Stimulated activated CD4-positive, alpha-beta T cell treated with anti-CD3 and anti-CD28 coated beads, TNF-alpha, amount 100 ng/mL, for 48 hours (primary cell): ENCODE measurements at places on chromosomes 2 and 18.

- no peak for DNase-seq
Observed at GRCh38 chr2:236241181-236242056, 22.8 kb downstream of the ASB18 start.

DNA sequence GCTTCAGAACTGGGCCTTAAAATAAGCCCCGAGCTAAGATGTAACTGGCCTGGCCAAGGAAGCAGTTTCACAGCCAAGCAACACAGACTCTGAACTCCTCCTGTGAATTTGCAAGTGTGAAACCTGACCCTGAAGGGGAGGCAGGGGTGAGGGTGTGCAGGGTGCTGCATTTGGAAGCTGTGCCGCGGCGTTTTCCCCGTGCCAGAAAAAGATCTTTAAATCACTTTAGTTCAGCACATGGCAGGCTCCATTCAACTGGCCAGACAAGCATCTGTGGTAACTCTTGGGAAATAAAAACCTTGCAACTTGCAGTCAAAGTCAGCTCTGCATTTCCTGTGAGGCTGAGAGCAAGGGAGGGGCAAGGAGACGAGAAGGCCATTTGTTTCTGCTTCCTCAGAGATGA, 209.3 kb upstream of the SOX11 start:
- no peak for DNase-seq

GRCh38 chr2:149648282-149649030, 60.9 kb upstream of the MMADHC start:
- no peak for DNase-seq

- no peak for DNase-seq
Observed at GRCh38 chr2:203751685-203752271, 45.3 kb downstream of the CD28 start.

DNA sequence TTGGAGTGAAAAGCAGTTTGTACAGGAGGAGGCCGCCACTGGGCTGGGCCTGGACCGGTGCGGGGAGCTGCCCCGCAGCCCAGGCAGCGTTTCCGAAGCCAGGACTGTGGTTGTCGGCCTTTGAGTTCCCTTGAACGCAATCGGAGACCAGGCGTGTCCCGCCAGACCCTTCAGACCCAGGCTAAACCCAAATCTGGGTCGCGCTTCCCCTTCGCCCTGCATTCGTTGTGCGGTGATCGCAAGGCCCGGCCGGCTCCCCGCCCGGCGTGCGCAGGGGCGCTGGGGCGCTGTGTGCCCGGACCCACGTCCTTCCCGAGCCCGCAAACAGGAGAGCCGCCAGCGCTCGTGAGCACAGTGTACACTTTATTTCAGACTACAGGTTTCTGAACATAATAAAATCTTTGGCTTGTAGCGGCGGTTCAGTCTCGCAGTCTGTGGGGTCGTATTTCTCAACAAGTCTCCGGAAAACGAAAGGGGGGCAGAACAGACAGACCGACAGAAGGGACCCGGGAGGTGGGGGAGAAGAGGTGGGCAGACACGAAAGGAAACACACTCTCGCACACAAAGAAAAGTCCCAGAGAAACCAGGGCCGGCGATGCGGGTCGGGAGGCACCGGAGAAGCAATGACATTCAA, 5.5 kb downstream of the EN1 start:
- no peak for DNase-seq

GRCh38 chr2:133596701-133597393, 28.6 kb upstream of the NCKAP5 start:
- no peak for DNase-seq

GRCh38 chr2:239292959-239293774, 107.7 kb downstream of the HDAC4 start:
- no peak for DNase-seq

GRCh38 chr2:73266061-73266901, 18.0 kb downstream of the FBXO41 start:
- no peak for DNase-seq

DNA sequence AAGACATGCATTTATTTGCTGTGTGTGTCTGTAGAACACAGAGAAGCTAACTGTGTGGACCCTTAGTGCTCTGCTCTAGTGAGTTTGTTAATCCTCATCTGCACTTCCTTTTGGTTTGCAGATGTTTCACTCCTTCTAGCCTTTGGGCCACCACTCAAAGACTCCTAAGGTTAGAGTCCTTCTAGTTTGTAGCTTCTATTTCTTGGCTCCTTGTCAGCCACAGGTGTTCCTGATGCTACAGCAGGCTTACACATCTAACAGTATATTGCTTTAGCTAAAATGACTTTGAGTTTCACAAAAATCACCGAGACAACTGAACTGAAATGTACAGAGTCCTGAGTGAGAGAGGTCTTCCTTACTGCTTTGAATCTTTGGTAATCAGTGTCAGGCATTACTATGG, 551.4 kb downstream of the NRXN1 start:
- DNase-seq: no peak

DNA sequence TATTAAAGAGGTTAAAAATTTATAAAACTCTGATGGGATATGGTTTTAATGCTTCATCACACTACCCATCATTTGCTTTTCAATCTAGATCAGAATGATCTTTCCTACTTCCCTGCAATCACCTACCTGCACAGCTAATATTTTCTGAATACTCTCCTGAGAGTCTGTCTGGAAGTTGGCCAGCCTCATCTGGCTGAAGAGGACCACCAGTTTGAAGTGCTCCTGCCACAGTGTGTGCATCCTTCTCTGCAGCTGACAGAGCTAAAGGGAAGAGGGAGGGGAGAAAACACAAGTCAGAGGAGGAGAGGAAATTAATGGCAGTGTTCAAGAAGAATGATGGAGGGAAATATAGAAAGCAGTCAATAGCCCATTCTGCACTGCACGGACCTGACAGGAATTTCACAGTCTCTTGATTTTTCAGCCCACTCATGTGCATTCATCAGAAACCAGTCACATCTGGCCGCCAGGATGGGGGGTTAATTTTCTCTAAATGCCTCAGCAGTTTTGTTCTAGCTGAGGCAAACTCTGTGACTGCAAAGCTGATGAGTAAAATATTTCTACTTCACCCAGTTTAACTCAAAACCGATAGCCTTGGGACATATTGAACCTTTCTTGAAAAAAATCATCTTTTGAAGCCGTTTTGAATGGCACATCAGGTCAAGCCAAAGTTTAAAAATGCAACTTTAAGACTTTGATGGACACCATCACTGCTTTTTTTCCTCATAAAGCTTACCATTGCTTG, 201.8 kb upstream of the KLHL14 start:
- DNase-seq: no peak

GRCh38 chr2:176814274-176814673, 398.3 kb upstream of the HNRNPA3 start:
- DNase-seq: no peak

DNA sequence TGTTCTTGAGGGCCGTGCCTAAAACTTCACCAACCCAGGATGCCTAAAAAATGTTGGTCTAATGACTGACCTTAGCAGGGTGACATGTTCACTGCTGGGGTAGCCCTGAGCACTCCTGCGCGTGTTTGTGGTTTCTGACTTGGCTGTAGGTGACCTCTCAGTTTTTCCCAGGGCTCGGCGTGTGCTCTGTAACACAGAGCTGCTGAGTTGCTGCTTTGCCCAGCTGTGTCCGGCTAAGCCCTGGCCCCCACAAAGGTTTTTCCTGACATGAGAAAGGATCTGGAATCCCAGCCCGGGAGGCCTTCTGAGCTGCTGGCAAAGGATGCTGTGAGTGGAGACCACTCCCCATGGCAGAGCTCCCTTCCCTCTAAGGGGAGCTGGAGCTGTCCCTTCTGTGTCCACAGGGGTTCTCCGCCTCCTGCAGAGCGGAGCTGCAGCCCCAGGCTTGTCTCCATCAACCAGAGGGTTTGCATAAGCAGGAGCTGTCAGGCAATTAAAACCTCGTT, 52.7 kb downstream of the CRIM1 start:
- DNase-seq: no peak

GRCh38 chr18:37663446-37663845, 97.8 kb upstream of the CELF4 start:
- DNase-seq: no peak

- no peak for DNase-seq
Observed at GRCh38 chr2:167706800-167707199, 540.6 kb downstream of the STK39 start.

DNA sequence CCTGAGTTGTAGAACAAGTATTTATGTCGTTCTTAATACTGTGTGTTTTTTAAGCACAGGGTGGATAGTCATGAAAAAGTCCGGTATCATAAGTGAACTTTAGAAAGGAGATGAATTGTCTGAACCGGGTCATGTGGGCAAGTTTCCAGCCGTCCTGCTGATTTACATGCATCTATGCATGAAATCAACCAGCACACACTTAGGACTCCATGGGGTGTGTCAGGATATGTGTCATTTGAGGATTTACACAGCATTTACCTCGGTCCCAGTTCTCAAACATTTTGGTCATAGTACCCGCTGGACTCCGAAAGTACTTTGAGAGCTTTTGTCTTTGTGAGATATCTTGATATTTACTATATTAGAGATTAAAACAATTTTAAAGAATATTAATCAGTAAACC, 47.5 kb upstream of the TWSG1 start:
- DNase-seq: no peak
